CD4-positive, alpha-beta T cell treated with Interleukin-21 for 1 hour (primary cell): ENCODE measurements at places on chromosomes 3 and 15.

- no peak for DNase-seq
Measured at GRCh38 chr15:71634820-71635560, 175.4 kb upstream of the NR2E3 start.

GRCh38 chr3:117172426-117172825 lies 462.8 kb downstream of the TUSC7 start:
- no peak for DNase-seq

DNA sequence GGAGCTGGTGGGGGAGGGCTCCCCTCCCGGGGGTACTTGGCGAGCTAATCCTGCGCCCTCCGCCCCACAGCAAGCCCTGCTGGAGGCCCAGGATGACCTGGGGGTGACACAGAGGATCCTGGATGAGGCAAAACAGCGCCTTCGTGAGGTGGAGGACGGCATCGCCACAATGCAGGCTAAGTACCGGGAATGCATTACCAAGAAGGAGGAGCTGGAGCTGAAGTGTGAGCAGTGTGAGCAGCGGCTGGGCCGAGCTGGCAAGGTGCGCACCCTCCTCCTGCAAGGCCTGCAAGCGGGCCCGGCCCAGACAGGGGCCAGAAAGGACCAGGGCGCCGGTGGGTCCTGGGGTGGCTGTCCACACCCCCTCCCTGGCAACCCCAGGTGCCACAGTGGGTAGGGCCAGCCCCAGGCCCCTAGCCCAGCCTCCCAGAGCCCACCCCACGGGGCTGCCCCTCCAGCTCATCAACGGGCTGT lies 56.5 kb downstream of the SEMA3G start:
- DNase-seq: no peak

DNA sequence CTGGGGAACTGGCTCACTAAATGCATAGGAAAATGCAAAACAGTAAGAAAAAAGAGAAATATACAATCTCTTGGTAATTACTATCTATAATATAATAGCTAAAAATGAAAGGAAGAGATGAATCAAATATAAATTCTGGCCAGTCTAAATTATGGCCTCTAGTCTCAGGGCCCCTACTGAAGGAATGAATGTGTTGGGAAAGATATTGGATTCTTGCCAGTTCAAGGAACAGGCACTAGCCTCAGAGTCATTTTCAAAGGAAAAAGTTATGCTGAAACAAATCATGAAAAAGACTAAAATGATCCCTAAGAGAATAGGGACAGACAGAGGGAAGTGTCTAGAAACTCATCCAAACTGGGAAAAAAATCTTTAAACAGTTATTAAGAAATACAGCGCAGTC lies 62.4 kb downstream of the C3orf80 start:
- DNase-seq: no peak

DNA sequence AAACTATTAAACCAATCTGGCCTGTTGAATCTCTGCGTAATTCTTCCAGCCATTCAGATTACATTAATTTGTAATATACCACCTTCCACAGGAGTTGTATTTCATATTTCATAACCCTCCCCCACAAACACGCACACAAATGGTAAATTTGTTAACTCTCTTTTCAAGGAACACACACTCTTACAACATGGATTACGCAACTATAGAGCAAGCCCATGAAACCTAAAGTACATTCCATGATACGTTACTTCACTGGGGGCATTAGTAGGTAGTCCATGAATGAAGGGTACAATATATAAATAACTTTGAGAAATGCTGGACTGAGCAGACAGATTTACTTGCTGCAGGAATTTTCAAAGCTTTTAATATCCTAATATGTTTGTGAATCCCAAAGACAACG lies 65.0 kb downstream of the TRIM69 start:
- DNase-seq: no peak

- no peak for DNase-seq
Measured at GRCh38 chr3:103499967-103500366, 1065.2 kb downstream of the ZPLD1 start.

DNA sequence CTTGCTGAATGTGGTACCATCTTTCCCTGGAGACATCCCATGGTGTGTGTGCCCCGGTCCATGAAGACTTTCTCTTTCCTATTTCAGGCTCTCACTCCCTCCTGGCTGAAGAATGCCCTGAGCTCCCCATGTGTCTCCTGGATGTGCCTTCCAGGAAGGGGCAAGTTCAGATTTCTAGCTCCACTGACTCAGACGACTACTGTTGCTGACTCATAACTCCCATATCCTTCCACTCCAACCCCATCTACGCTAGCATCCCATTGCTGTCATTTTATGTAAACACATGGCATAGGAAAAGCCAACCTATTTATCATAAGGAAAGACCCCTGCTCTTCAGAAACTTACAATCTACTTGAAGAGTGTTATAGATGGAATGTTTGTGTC lies 95.0 kb downstream of the ADCY5 start:
- DNase-seq: no peak
